ENCODE measurements at places on chromosomes 16 and 17.

DNA sequence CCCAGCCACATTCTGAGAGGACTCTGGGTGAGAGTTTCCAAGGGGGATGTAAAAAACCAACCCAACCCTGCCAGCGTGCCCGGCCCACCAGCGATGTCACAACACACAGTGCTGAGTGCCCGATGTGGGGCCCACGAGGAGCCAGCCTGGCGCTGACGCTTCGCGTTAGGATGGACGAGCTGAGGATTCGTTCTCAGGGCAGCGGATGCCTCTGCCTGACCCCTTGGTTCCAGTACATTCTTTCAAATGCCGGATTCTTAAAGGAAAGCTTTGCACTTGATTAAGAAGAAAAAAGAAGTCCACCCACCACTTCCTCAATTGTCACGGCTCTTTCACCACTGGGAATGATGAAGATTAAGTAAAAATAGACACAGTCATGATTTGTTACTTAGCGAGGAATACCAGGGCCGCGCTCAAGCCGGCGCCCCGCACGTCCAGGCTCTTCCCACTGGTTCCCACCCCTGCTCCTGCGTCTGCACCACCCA, 79.4 kb downstream of the IRF8 start:
- DNase-seq: no peak

GRCh38 chr16:1712791-1713261, 6.8 kb downstream of the MAPK8IP3 start:
- no peak for DNase-seq

GRCh38 chr17:48631693-48632578, 5.8 kb upstream of the HOXB9 start:
- no peak for DNase-seq

DNA sequence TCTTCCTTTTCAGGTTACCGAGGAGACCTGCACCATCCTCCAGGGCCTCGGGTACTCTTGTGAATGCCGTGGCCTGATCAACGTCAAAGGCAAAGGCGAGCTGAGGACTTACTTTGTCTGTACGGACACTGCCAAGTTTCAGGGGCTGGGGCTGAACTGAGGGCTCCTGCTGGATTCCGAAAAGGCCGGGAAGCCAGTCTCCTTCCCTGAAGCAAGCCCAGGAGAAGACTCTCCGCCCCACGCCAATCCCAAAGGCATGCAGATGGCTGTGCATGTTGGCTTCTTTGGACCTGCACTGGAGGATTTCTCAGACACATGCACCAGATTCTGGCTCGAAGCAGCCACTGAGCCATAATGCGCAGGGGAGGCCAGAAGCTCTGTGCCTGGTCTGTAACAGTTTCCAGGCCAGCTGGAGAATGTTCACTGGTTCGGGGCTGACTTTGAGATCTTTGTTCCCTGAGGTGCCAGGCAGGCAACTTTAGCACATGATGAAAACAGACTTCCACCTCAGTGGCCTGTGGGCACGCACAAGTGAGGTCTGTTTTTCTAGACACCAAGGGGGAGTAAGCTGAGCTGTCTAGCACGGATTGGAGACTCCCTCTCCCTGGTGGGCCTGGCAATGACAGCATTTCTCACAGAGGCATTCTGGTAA, 49.1 kb downstream of the ADCY7 start:
- no peak for DNase-seq

- no peak for DNase-seq
Observed at GRCh38 chr16:58196898-58197313, 1.0 kb downstream of the CSNK2A2 start.

GRCh38 chr16:66600477-66600876, 4.0 kb upstream of the CMTM3 start:
- no peak for DNase-seq

GRCh38 chr16:67727521-67728485, 8.7 kb upstream of the GFOD2 start:
- DNase-seq: no peak

- DNase-seq: no peak
Observed at GRCh38 chr17:67281053-67281452, 36.1 kb upstream of the HELZ start.
